Epithelial cell of proximal tubule (primary cell): ENCODE measurements at places on chromosomes 1 and 21.

- DNase-seq = no peak
These were observed 30.8 kb downstream of the XCL2 start for GRCh38 chr1:168512864-168513595.

DNA sequence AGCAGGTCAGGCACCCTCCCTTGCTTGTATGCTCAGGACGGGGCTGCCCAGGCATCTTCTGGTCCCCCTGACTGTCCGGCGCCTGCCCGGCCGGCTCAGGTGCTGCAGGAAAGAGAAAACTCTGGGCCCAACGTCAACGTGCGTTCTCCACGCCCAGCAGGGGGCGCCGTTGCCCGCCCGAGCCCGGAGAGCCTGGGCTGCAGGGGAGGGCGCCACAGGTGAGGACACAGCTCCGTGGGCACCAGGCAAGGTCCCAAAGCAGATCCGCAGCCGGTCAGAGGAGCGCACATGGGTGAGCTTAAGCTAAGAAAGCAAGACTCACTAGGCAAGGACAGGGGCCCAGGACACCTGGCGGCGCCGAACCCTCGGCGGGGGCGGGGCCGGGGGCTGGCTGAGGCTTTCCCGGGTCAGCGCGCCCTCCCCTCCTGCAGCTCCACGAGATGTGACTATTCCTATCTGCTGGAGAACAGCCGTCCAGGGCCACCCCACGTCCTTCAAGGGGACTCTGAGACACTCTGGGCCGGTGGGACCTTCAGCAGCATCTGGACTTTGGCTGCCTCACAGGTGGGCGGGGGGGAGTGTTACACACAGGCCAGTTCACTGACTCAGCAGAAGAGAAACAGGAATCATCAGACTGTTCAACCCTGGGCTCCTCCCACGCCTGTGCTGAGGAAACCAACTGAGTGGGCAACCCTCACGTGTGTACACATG lies 29.3 kb downstream of the KRTAP10-1 start:
- no peak for DNase-seq

- no peak for DNase-seq
These were observed 21.5 kb downstream of the PADI2 start for GRCh38 chr1:17097787-17098186.

- no peak for DNase-seq
These were observed 207.1 kb downstream of the SLC35F3 start for GRCh38 chr1:234111458-234112142.

DNA sequence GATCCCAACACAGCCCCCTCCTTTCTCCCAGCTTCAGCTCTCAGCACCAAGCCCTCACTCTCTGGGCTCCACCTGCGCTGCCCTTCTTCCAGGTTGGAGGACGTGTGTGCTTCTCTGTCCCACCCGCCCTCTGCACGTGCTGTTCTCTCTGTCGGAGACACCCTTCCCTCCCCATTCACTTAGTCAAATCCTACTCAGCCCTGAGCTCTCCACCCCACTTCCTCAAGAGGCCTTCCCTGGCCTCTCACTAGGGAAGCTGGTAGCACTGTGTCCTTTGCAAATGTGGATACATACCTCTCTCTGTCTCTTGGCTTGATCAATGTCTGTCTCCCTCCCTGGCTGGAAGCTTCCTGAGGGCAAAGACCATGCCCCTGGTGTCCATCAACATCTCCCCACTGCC lies 43.0 kb downstream of the TNFRSF8 start:
- no peak for DNase-seq

DNA sequence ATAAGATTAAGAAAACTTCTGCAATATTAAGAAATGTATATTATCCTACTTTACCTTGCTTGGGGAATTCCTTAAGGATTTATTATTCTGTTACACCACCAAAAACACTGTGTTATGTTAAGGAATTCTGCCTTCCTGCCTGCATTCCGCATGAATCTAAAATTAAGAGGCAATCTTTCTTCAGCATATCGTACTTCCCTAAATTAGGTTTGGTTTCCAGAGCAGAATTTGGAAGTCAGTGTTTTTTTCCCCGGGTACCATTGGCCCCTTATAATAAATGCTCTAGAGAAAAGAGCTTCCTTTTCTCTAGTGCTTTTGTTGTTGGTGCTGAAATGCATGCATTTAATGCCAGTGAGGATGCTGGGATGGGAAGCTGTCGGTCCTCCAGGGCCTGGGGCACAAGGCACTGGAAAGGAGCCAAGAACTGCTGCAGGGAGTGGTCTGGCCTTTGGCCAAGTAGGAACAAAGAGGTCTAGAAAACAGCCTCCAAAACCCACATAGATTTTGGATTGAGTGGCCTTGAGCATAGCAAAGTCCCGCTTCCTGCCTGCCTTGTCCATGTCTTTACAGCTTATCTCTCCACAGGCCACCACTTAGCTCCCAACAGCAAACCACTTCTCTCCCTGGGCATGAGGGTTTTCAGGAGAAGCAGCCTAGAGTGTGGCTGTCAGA lies 69.9 kb downstream of the RRAGC start:
- no peak for DNase-seq

GRCh38 chr1:85118751-85119150 lies 70.5 kb upstream of the MCOLN3 start:
- no peak for DNase-seq

GRCh38 chr1:243470502-243470901 lies 214.7 kb downstream of the SDCCAG8 start:
- no peak for DNase-seq

- no peak for DNase-seq
These were observed 1659.8 kb downstream of the BRINP3 start for GRCh38 chr1:188817814-188818213.
